ENCODE measurements at places on chromosomes 12 and 14.

DNA sequence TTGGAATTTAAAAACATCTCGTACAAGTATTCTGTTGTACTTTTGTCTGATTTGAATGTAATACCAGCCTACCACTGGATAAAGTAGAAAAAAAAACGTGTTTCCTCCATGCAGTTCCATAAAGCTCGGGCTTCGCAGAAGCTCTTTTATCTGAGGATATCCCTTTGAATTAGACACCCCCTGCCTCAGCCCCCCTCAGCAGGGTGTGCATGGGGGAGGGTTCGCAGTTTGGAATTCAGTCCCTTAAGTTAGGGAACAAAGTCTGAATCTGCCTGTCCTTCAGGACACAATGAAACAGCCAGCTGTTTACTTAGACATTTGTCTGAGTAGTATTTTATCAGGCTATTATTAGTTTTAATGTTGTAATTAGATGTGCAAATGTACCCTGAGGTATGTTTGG, 234.0 kb upstream of the CAND1 start:
- peak; percentile 46 for DNase-seq

- DNase-seq, result no peak
Observed at GRCh38 chr12:108214486-108214885, 85.4 kb downstream of the WSCD2 start.

DNA sequence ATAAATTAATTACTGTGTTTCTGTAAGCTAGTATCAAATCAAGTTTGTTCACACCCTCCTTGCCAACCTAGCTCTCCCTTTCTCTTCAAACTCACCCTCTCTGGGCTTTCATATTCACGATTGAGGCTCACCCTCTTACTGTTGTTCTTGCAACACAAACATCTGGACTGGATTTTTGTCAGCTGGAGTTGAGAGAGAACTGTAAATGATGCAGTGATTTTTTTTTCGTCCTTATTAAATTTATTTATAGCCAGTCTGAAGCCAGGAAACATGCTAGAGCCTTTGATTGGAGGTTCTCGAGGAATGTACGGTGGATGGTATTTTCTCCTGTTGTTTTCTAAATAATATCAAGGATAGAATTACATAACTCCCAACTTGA, 485.1 kb downstream of the ZFP36L1 start:
- no peak for DNase-seq

DNA sequence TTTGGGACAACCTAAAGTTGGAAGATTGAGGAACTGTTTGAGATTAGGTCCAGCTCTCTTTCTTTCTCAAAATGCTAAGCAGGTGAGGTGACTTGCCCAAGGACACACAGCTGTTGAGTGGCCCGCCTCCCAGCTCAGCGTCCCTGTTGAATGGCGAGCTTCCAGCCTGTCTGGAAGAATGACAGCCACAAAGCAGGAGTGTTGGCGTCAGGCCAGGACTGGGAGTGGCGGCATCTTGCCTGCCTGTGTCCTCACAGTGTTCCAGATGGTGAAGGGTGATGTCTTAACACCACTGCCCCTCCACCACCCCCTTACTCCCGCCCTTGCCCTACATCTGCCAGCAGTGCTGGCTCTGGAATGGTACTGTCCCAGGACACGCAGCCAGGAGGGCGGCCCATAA, 4.4 kb upstream of the CEBPE start:
- no peak for DNase-seq

- no peak for DNase-seq
Observed at GRCh38 chr14:38517426-38517825, 261.5 kb upstream of the CLEC14A start.

DNA sequence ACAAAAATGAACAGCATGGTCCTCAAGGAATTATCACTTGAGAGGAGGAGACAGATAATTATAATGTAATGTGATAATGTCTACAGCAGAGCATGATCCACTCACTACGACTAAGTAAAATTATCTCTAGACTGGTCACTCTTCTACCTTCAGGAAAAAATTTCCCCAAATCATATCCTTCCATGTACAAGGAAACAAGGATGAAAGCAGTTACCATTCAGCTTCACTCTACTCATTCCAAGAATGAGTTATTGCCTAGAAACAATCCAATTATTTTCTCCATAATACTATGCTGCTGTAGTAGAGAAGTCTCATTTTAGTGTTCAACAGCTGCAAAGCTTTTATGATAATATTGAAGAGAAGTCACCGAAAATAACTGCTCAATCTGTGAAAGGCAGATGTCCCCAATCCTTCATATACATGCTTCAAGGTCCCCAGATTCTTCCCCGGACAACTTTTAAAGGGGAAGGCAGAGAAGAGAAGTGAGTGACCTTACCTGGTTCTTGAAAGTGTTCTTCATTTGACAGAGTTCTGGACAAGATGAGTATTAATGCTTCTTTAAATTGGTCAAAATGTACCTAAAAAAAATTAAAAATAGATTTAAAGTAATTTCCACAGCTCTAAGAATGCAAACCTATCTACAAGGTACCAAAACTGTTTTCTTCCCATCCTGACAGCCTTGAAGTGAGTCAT, 24.6 kb downstream of the NIN start:
- DNase-seq, result no peak
